Activated T-cell treated with anti-CD3 and anti-CD28 coated beads for 24 hours (primary cell): ENCODE measurements at places on chromosomes 11 and 22.

- DNase-seq: no peak
Measured at GRCh38 chr11:35525501-35526175, at the start of gene PAMR1. Gene PAMR1, minus strand, starts transcription at chr11:35525616. Its CDS starts 31 bp downstream, at chr11:35525585.

- no peak for DNase-seq
Measured at GRCh38 chr11:8867931-8868631, 42.9 kb upstream of the AKIP1 start.

DNA sequence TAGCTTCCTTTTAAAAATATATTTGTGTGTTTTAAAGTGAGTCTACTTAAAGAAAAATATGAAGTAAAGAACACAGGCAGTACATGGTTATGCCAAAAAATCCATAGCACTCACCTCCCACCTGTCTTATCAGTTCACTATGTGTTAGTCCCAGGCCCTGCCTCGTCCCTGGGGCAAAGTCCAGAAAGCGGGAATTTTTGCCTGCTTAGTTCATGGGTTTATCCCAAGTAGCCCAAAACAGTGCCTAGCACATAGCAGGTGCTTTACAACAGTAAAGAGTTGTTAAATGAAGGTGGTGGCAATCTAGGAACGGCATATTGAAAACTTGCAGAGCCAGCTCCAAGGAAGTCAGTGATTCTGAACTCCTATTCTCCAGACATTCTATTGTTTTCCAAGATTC lies 154.0 kb downstream of the MN1 start:
- no peak for DNase-seq

- no peak for DNase-seq
Measured at GRCh38 chr22:38411016-38411415, 44.0 kb downstream of the KCNJ4 start.

DNA sequence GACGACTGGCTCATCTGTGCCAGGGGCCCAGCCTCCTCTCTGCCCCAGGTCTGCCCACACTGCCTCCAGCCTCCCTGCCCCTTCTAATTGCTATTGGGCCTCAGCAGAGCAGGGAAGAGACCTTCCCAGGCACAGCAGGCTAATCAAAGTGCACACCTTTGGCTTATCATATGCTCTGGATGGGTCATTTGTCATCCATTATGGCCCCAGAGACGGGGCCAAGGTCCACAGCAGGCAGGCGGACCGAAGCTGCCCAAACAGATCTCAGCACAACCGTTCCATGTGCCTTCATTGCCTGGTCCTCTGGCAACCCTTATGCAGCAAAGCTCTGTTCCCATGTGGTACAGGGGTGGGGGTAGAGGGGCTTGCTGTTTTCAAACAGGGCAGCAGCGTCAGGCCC lies 66.6 kb downstream of the TP53I11 start:
- no peak for DNase-seq
